SW480 (cell line): ENCODE measurements at places on chromosomes 1 and 21.

DNA sequence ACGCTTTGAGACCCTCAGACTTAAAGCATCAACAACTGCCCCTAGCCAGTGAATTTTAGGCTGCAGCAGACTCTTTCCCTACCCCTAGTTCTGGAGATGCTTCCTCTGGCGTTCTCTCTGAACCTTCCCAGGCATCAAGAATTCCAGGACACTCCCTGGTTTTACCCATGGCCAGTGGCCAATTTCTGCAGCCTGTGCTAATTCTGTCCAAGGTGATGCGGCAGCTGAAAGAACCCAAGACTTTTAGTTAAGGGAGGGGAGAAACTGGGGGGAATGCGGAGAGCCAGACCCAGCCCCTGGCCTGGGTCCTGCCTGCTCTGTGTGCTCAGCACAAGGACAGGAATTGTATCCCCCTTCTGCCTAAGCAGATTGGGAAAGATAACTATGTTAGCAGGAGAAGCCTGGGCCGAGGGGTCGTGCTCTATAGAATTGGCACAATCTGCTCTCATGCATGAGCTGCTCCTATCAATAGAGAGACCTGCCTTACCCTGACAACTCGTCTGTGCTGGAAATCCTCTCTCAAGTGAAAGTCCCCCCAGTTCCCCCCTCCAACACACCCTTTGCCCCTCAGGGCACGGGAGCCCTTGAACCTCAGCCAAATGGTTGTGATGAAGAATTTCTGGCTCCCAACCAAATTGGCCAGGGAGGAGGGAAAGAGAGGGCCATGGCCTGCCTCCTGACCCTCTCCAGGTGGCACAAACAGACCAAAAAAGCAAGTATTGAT lies 5.4 kb upstream of the GJA8 start:
- DNase-seq, result no peak

- no peak for DNase-seq
Observed at GRCh38 chr1:42047508-42047880, 105.7 kb upstream of the GUCA2B start.

- DNase-seq, result no peak
Observed at GRCh38 chr1:82969340-82969739, 1029.6 kb downstream of the TTLL7 start.

DNA sequence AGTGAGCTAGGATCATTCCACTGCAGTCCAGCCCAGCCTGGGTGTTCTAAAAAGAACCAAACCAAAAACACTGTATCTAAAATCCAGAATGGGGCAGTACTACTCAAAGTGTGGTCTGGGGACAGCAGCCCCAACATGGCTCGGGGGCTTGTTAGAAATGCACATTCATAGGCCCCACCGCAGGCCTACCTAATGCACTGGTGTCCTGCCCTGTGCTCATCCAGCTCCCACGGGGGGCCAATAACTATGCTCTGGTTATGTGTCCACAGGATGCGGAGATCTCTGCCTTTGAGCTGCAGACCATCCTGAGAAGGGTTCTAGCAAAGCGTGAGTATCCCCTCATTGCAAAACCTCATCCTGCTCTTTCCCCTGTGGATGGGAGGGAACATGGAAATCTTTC lies 51.5 kb downstream of the CAPN2 start:
- DNase-seq, result no peak

DNA sequence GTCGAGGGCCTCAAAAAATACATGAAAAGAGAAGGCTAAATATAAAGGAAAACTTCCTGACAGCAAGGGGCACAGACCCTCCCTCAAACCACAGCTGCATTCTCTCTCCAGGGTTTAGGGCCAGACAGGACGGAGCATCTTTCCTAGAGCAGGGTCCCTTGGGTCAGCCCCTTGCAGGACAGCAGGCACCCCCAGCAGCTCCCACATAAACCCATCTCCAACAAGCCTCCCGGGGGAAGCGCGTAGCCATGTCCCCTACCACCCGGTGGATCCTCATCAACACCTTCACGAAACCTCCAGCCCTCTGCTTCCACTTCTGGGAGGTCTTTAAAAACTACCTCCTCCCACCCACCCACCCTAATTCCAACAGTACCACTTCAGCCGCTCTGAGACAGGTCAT lies 59.5 kb downstream of the CD46 start:
- no peak for DNase-seq

- DNase-seq, result no peak
Observed at GRCh38 chr1:113507552-113508214, 117.4 kb downstream of the MAGI3 start.

DNA sequence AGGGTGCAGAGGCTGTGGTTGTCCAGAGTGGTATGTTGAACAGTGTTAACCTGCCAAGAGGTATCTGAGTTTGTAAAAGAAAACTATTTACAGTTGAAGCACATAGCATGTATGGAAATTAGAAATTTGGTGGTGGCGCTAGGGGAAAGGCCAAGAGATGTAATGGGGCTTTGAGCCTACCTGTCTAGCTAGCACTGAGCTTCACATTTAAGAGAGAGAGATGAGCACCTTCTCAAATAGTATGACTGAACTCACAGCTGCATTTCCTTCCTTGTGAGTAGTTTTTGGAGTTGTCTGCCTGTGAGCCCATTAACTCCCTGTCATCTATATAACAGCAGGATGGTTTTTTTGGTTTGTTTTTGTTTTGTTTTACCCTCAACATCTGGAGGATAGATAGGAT lies 4.0 kb downstream of the CLIC4 start:
- no peak for DNase-seq

GRCh38 chr1:201619513-201619912 lies 80.6 kb downstream of the NAV1 start:
- DNase-seq, result peak; percentile 33

GRCh38 chr1:60133848-60134247 lies 60.3 kb upstream of the C1orf87 start:
- peak; percentile 16 for DNase-seq

DNA sequence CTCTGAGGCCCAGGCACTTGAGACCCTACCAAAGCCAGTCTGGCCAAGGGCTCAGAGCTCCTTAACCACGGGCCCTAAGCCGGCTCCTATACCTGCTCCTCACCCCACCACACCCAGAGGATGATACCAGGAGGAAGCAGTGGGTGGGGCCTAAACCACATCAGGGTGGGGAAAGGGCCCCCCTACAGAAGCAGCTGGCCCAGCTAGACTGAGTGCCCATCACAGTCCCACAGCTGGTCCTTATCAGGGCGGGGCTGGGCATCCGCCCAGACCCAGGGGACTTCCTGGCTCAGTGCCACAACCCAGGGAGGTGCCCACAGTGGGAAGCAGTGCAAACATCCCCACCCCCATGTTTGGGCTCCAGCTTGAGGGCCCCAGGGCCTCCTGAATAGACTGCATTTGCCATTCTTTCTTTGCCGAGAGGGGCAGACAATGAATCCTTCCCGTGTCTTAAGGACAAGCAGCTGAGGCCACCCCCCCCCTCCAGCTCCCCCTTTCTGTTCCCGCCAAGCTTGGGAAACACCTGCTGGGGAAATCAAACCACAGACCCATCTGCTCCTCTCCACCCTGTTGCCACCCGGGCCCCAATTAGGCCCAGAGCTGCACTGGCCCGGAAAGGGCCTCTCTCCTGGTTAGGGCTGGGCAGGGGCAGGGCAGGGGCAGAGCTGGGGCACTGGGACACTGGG lies 6.2 kb downstream of the E2F2 start:
- DNase-seq, result peak; percentile 63

DNA sequence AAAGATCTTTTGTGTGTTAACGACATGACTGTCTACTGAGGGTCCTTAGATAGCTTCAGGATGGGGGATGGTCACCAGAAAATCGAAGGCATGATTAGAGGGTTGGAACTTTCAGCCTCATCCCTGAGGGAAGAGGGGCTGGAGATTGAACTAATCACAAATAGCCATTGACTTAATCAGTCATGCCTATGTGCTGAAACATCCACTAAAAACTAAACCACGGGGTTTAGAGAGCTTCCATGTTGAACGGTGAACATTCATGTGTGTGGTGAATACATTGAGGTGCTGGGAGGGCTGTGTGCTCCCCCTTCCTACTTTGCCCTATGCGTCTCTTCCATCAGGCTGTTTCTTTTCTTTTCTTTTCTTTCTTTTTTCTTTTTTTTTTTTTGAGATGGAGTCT lies 17.0 kb downstream of the RBP7 start:
- no peak for DNase-seq

GRCh38 chr1:15692121-15692682 lies 8.1 kb downstream of the PLEKHM2 start:
- DNase-seq, result no peak

GRCh38 chr1:200302192-200302920 lies 107.5 kb downstream of the ZNF281 start:
- peak; percentile 19 for DNase-seq

- no peak for DNase-seq
Observed at GRCh38 chr1:100134872-100135271, 1.9 kb downstream of the TRMT13 start.

GRCh38 chr1:33094486-33094885 lies 13.5 kb downstream of the AZIN2 start:
- no peak for DNase-seq

DNA sequence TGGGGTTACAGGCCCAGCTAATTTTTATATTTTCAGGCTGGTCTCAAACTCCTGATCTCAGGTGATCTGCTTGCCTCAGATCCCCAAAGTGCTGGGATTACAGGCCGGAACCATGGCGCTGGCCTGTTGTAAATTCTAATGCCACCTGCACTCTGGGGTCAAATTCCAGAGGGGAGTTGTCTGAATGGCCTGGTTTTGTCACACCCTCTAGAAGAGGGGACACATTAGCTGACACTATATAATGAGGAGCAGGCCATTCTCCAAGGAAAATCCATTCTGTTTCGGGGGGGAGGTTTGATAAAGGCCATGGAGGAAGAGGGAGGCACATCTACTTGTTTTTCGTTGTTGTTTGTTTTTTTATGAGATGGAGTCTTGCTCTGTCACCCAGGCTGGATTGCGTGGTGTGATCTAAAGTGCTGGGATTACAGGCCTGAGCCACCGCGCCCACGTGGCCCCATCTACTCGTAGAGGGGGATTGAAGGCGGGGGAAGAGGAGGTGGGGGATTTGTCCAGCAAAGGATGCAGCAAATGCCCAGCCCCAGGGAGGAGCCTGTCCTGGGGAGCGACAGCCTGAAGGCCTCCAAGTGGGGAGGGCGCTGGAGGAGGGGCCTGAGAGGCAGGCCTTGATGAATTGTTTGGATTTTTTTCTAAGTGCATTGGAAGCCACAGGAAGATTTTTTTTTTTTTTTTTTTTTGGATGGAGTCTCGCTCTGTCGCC lies 78.4 kb upstream of the SLC45A1 start:
- peak; percentile 78 for DNase-seq

- no peak for DNase-seq
Observed at GRCh38 chr1:164703463-164703862, 144.5 kb downstream of the PBX1 start.

GRCh38 chr1:106956721-106957120 lies 99.8 kb upstream of the PRMT6 start:
- DNase-seq, result no peak

GRCh38 chr1:18569811-18570545 lies 60.7 kb upstream of the PAX7 start:
- no peak for DNase-seq

DNA sequence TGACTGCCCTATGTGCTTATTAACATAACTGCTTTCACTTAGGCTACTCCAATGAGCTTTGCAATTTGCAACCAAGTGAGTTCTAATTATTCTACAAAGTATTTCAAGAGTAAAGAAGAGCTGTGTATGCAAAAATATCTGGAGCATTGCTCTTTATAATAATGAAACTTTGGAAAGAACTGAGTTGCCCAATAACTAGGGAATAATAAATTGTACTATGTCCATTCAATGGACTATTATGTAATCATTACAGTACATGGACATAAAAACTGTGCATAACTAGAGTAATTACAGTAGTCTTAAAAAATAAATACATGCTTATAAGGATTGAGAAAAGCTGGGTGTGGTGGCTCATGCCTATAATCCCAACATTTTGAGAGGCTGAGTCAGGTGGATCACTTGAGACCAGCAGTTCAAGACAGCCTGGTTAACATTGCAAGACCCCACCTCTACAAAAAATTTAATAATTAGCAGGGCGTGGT lies 70.3 kb upstream of the JAK1 start:
- no peak for DNase-seq

GRCh38 chr1:64946916-64947315 lies 19.4 kb downstream of the JAK1 start:
- DNase-seq, result no peak
